Activated T-cell treated with anti-CD3 and anti-CD28 coated beads, Interleukin-2, amount 50 U/mL, for 24 hours (primary cell): ENCODE measurements at places on chromosomes 2 and 18.

DNA sequence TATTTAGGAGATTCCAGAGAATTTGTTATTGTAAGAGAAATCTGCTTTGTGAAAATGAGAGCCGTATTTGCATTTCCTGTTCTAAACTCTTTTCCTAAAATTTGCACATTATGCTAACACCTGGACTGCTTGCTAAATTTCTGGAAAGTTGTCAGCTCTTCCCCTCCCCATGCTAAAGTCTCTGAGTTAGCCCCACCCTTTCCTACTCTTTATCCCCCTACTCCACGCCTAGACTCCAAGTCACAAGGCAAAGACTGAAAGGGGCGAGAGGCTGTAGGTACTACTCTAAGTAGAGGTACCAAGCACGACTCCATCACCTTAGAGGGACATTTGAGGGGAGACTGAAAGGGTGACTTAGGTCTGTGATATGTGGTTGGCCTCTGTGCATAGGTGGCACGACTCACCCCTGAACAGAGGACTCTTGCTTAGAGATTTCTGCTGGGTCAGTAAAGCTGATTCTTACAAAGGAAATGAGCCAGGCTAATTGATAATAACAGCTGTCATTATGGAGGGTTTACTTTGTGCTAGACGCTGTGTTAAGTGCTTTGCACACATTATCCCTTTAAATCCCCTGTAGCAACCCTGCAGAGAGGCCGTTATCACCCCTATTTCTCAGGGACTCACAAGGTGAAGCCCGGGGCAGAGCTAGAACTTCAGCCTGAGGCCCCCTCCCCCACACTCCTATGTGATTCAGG is 373.5 kb downstream of the EN1 start:
- no peak for DNase-seq

GRCh38 chr2:20544153-20544747 is 97.4 kb downstream of the RHOB start:
- DNase-seq, result no peak

- no peak for DNase-seq
These were observed 92.3 kb downstream of the CCDC93 start for GRCh38 chr2:117921520-117921919.

- no peak for DNase-seq
These were observed 248.3 kb downstream of the TRIB2 start for GRCh38 chr2:12964904-12965539.

- no peak for DNase-seq
These were observed 77.6 kb downstream of the KIF5C start for GRCh38 chr2:148952621-148953020.
